ENCODE measurements at places on chromosomes 4 and X.

GRCh38 chr4:152590179-152591031 is 54.5 kb upstream of the FBXW7 start:
- no peak for DNase-seq

DNA sequence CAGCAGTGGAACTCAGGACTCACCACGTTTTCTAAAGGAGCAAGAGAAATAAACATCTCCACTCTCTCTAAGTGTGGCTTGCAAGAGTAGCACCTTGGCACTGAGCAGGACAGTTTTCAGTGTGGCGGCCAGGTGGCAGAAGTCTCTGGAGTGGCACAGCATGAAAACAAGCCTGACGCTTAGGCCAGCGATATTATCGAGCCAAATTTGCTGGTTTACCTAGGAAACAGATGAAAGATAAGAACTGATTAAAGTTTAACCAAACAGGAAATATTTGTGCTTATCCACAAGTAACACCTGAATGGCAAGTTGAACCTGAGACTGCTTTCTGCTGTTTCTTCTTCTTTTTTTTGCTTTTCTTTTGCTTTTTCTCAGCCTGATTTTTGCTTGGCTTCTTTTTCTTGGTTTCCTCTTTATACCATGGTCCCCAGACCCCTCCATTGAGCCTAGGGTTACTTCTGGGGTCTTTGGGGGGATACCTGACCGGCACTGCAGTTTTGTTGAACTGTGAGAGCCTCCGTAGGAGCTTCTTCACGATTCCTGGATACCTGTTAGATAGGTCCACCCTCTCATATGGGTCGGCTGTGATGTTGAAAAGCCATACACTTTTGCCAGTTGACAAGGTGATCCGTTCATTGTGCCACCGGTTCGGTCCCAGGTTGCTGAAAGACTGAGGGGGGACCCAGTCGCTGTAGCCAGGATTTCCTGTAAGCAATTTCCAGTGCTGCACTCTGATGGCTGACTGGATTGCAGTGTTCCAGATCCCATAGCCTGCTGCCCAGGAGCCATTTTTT is 77.3 kb downstream of the ARSJ start:
- peak; percentile 80 for DNase-seq

DNA sequence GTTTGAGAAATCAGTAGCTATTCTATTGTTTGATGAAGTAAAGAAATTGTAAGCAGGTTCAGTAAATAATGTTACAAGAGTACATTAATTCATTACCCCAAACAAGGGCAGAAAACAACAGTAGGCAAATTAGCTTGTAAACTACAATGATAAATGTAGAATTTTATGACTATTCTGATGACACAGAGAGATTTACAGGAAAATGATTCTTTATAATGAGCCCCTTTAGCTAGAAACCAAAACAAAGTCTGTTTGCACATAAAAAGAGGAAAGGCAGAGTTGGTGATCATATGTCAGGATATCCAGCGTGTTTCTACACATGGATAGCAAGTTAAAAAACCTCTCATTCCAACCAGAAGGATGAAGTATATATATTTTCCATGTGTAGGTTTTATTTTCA is 204.8 kb downstream of the CFAP299 start:
- no peak for DNase-seq

DNA sequence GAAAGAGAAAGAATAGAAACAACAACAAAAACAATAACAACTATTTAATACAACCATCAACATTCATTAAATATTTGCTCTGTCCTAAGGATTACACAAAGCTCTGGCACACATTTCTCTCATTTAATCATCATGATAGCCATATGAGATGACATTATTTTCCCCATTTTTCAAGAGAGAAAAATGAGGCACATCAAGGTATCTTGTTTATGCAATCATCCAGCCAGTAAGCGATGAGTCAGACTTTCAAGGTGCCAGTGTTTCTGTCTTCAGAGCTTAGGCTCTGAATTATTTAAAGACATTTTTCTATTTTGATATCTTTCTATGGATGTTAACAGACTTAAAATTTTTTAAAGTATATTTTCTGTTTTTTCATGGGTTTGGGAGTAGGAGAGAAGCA is 541.8 kb upstream of the SMIM31 start:
- no peak for DNase-seq

DNA sequence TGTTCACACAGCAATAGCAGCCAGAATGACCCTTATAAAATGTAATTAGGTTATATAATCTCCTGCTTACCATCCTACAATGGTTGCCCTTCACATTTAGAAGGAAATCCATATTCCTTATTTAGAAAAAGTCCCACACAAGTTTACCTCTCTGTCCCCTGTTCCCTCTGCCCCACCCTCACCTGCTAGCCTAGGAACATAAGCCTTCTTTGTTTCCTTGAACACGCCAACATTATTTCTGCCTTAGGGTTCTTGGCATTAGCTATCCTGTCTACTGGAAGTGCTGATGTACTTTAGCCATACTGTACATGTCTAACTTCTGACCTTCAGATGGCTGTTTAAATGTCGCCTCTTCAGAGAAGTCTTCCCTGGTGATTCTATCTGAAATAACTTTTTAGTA is 28.4 kb upstream of the USP53 start:
- DNase-seq = no peak

DNA sequence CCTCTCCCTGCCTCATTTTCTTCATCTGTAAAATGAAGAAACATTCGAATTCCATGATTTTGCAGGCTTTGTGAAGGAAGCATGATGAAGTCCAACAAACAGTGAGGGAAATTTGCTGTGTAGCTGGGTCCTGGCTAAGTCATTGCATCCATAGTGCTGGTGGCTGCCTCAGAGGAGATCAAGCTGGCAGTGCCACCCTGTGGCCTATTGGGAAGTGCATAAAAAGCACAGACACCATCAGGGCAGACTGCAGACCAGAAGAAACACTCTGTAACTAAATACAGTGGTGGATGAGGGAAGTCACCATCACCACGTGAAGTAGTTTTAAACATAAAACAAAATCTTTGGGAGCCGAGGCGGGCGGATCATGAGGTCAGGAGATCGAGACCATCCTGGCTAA is 40.7 kb upstream of the DDX3X start:
- DNase-seq = no peak

- no peak for DNase-seq
Measured at GRCh38 chrX:18036394-18036793, 175.3 kb upstream of the RAI2 start.

- DNase-seq = no peak
Measured at GRCh38 chr4:185535612-185536410, 504 bp upstream of the PDLIM3 start.

DNA sequence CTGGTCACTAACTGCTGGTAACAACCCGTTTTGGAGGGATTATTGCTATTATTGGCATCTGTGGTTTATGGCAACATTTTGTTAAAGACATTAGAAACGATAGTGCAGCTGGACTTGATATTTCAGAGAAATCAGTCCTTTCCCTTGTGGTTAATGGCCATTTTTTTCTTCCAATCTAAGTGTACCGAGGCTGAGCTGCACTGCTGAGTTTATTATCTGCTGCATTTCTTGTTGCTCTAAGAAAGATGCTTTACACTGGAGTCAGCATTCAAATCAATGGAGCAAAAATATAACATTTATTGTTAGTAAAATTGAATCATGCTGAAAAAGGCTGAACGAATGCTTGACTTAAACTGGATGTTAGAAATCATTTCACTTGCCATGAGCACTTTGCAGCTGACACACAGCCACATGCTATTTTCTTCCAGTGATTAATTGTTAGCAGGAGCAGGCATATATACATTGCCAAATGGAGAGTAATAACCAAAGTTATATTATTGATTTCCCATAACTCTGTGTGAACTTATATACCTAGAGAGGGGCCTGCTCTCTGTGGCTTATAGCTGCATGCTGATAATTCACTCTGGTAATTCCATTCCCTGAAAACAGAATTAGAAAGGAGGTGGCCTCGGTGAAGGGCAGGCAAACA is 66.5 kb upstream of the TTC29 start:
- DNase-seq = no peak

- no peak for DNase-seq
Measured at GRCh38 chr4:159410076-159410777, 307.3 kb downstream of the RAPGEF2 start.

DNA sequence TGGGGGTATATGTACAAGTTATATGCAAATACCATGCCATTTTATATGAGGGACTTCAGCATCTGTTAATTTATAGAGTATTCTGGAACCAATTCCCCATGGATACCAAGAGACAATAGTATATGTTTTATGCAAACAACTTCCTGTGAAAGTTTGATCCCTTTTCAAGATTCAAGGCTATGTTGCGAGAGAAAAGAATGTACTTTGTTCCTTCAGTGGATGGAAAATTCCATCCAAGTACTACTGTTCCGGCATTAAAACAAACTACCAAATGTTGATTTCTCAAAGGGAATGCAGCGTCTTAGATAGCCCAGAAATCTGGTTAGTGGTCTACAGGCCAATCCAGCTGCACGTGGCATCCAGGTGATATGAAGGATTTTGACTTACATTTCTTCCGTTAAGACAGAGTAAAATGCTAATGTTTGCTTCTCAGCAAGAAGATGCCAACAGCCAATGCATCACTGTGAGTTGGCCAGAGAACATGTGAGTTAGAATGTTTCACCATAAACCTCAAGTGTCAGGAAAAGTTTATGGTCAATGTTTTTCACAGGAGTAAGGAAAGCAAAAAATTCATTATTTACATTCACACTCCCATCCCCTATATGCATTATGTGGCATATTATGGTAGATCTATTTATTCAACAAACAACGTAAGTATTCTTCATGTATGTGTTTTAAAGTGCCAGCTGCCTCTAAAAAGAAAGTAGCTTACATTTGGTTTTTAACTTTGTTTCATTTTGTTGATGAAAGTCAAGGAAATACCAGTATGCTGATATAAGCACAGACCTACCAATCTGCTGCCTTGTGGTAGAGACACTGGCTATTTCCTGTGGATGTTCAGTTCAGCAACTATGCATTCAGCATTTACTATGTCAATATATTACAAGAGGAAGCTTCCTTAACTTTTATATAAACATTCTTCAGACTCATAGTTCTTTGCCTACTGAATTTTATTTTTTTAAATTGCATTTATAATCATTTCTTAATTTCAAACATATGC is 44.4 kb downstream of the METTL14 start:
- DNase-seq = no peak

GRCh38 chr4:1244978-1245471 is 3.9 kb downstream of the CTBP1 start:
- no peak for DNase-seq

DNA sequence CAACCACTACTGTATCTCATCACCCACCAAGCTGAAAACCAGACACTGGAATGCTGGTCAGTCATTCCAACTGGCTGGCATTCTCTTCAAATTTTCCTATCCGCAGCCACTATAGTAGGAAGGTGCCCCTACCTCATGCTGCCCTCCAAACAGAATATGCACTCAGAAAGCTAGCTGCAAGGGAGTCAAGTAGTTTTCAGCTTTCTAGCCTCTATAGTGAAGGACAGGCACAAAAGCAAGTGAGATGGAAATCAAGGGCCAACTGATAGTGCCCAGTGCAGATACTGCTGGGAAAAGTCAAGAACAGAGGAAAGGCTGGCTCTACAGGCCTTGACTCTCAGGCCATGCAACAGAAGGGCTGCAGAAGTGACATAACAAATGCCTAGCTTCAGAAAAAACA is 47.2 kb downstream of the BCOR start:
- no peak for DNase-seq

Data from CD8-positive, alpha-beta T cell (primary cell).